Renal cortex interstitium (tissue), 15 donors: ENCODE measurements at places on chromosomes 4 and X. TPM values are rescaled to one million over a fixed set of nuclear protein-coding genes. Genes with fewer than 3 reads are reported as not detected.

The DCAF8L2 gene
- polyA plus RNA-seq = not detected

The PDE6B gene
- polyA plus RNA-seq = 51.1 TPM

The MFSD8 gene
- polyA plus RNA-seq = 19.5 TPM

The PIR gene
- 5.7 TPM for polyA plus RNA-seq

The XK gene
- 1.1 TPM for polyA plus RNA-seq

The CSN1S1 gene
- polyA plus RNA-seq = not detected

The LANCL3 gene
- polyA plus RNA-seq = 0.10 TPM

The MANBA gene
- polyA plus RNA-seq = 21.0 TPM

The CTSO gene
- 36.0 TPM for polyA plus RNA-seq

The ZNF157 gene
- 1.0 TPM for polyA plus RNA-seq

The GCNA gene
- polyA plus RNA-seq = 3.4 TPM

The PRSS48 gene
- not detected for polyA plus RNA-seq

DNA sequence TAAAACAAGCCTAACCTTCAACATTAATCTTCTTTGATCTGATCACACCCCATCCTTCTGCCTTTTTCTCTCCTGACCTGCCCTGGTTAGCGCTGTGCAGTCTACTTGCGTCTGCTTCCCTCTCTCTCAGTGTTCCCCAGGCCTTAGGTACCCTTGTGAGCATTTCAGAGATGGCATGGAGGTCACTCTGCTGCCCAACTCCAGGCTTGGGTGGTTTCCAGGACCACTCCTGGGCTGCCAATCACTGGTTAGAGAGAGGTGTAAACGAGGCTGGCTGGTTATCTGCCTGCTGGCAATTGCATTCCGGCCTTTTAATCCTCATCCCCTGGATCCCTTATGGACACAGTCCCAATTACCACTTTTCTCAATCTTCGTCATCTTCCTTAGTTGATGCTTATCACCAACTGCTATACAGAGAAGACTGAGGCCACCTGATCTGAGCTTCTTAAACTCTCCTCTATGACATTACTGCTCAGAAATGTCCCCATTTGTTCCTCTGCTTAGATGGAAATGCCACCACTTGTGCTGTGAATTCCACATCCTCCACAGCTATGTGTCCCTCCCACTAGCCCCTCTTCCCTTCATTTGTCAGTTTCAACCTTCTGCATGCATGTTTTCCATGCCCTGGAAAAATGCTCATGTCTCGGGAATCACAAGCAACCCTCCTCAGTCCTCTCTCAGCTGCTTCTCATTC, 29.0 kb upstream of the BCLAF3 start:
- no peak for DNase-seq

DNA sequence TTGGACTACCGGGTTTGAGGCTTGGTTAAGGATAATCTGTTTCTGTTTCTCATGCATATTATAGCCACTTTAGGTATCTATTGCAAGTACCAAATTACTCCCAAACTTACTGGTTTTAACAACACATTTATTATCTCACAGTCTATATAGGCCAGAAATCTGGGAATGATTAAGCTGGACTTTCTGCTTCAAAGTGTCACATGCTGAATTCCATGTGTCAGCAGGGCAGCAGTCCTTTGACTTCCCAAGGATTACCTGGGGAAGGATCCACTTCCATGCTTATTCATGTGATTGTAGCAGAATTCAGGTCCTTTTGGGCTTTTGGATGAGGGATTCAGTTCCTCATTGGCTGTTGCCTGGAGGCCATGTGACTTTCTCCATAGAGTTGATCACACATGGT, 349.0 kb upstream of the TRAM1L1 start:
- no peak for DNase-seq

- no peak for DNase-seq
These were observed 27.9 kb downstream of the TSC22D3 start for GRCh38 chrX:107747596-107748161.

- DNase-seq = no peak
These were observed 23.2 kb upstream of the SMIM20 start for GRCh38 chr4:25890571-25891485.

- DNase-seq = no peak
These were observed 16.8 kb downstream of the SH3BP2 start for GRCh38 chr4:2809610-2810180.

DNA sequence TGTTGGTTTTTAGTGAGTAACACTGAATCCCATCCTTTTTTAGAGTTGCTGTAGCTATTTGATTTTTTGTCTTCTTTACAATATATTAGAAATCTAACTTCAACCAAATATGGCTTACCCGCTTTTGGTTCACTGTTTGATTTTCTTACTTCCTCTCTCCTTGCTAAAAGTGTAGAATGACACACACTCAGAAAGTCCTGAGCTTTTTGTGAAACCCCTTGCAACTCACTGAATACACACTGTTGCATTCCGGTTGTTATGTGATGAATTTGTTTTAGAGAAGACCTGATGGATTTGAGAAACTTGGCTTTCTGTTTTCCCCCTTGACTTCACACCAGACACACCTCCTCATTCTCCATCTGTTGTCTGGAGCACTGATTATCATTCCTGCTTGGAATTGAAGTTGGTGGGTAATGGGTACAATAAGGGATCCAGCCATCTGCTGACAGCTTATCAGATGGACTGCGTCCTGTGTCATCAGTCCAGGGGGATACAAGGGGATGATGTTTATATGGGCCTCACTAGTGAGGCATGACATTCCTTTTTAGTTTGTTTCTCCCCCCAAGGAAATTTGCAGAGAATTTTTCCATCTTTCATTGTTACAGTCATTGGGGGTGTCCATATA, 5.2 kb downstream of the TMEM164 start:
- DNase-seq = no peak

GRCh38 chr4:111208970-111209369, 586.1 kb upstream of the PITX2 start:
- no peak for DNase-seq

DNA sequence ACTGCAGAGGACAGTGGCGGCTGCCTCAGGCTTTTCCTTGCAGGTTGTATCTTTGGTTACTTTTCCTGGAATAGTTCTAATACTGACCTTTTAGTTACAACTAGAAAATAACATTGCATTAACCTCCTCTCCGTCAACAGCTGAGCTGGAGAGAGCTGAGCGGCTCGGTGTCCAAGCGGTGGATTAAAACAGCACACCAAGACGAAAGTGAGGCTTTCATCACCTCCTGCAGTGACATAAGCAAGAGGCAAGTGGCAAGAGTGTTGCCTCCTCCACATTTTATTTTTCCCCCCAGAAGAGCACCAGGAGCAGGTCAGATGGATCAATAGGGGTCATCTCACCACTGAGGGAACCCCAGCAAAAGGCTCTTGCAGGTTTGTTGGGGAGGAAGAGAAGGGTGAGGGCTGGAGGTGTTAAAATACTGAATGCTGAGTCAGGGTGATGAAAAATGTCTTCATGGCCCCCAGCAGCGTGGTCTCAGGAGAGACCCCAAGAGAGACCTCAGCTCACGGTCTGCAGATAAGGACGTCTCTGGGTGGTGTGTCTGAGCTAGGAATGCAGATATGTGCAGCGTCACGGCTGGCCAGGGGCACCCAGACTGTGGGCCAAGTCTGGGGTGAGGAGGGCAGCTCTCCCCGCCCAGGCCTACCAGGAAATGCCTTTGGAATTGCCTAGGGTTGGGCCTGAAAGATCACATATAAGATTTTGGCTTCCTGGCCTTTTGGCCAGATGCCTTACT, 50.3 kb downstream of the CASP3 start:
- DNase-seq = no peak

GRCh38 chr4:88219099-88219498, 60.7 kb upstream of the ABCG2 start:
- DNase-seq = no peak

- DNase-seq = no peak
These were observed 7.6 kb downstream of the CITED1 start for GRCh38 chrX:72297953-72298730.

- DNase-seq = no peak
These were observed 47.1 kb downstream of the KLF3 start for GRCh38 chr4:38711066-38711465.

DNA sequence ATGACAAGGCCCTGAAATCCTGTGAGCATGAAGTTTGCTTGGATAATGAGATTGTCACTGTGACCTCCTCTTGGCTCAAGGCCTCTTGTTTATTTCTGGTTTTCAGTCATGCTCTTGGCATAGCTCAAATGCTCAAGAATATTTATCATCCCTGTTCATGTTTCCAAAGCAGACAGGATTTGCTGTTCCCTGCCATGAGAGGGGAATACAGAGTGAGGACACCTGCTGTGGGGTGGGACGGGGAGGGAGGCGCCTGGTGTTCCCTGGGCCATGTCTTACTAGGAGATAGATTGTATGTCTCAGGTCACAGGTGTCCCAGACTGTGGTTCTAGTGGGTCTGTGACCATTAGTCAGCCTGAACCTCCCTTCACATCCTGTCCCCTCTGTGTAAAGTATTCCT, 34.9 kb upstream of the SH3RF1 start:
- no peak for DNase-seq

DNA sequence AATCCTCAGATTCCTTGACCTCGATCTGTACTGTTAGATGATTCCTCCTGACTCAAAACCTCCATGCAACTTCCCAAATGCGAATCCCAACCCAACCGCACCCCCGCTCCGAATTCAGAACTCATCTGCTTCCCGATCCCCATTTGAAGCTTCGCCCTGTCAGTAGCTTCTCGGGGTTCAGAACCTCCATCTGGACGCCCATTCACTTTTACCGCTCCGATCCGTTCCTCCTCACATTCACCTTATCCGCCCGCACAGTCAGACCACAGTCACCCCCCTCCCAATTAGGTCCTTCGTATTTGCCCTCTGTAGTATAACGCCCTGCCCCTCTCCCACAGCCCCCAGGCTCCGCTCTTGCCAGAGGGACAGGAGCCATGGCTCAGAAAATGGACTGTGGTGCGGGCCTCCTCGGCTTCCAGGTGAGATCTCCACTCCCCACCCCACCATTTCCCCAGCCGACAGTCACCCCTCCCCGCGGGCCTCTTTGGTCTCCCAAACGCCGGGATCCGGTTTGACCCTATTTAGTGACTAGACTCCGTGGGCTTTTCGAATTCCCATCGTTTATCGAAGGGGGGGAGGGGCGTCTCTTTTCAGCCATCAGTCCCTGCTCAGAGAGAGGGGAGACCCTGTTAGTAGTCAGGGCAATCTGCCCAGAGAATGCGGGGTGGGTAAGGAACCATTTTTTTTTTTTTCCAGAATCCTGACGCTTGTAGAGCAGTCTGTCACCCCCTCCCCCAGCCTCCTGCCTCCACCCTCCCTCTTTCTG, 691 bp downstream of the MAGED1 start:
- DNase-seq = peak; percentile 54

- no peak for DNase-seq
These were observed 28.2 kb downstream of the NELFA start for GRCh38 chr4:1980561-1981041.

DNA sequence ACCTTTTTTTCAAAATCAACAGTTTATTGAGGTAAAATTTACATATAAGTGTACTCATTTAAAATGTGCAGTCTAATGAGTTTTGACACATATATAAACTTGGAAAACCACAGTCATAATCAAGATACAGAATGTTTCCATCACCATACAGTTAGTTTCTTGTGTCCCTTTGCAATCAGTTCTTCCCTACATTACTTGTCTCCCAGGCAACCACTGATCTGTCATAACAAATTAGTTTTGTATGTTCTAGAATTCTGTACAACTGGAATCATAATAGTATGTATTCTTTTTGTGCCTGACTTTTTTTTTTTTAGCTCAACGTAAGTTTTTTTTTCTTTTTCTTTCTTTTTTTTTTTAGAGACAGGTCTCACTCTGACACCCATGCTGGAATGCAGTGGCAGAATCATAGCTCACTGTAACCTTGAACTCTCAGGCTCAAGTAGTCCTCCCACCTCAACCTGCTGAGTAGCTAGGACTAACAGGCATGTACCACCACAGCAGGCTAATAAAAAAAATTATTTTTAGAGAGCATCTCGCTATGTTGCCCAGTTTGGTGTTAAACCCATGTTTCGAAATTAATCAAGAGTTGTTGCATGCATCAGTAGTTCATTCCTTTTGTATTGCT, 26.9 kb downstream of the ARFIP1 start:
- DNase-seq = no peak

- DNase-seq = peak; percentile 86
These were observed 482 bp upstream of the CDS1 start for GRCh38 chr4:84582302-84582987.

DNA sequence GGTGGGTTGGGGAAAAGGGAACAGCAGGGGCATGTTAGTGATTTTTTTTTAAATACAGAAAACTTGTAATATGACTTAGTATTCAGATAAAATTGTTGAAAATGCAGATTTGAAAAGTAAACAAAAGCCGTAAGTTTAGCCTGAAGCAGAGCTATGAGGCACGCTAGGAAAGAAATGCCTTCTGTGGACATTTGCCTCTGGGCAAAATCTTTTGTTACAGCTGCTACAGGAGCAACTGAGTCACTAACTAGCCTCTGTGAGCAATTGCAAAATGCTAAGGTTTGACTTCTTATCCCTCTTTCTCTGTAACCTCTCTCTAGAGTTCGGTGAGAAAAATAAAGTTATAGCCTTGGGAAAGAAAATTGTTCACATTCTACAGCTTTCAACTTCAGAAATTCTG, 350.0 kb downstream of the SLC7A11 start:
- DNase-seq = no peak

DNA sequence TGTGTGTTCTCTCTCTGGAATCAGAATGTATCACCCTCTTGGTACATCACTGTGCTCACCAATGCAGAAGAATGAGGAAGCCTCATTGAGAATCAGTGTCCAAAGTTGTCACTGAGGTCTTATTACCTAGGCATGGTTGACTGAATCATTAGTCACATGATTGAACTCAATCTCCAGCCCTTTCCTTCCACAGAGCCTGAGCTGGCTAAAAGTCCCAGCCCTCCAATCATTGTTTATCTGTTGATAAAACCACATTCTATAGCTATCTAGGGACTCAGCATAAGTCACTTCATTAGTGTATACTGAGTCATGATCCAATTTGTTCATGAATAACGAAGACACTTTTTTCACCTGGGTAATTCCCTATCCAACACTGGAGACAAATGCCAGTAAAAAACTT, 396.8 kb downstream of the TRAM1L1 start:
- DNase-seq = no peak

DNA sequence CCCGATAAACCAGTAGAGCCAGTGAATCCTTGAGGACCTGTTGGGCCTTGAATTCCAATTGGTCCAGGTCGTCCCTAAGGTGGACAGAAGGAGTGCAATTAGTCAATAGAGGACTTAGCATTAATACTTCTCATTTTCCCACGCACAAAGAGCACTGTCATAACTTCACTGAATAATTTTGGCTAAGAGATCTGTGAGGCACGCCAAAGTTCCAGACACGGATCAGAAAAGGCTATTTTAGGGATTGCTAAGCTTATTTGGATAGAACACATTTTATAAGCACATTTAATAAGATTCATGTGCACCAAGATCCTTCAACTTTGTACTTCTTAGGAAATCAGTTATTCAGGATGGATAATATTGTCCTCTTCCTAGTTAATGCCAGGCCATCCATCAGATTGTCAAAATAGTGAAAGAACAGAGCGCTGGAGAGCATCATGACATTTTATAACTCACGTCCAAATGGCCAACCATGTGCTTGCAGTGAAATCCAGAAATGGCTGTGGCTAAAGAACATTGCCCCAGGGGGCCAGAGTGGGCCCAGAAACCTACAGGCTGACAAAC, 129.8 kb downstream of the ATG4A start:
- no peak for DNase-seq

- no peak for DNase-seq
These were observed 166.5 kb downstream of the PJA1 start for GRCh38 chrX:68998716-68999115.
